ENCODE measurements at places on chromosomes 7 and 10.

GRCh38 chr7:47663851-47664250 lies 81.9 kb upstream of the TNS3 start:
- DNase-seq, result no peak

DNA sequence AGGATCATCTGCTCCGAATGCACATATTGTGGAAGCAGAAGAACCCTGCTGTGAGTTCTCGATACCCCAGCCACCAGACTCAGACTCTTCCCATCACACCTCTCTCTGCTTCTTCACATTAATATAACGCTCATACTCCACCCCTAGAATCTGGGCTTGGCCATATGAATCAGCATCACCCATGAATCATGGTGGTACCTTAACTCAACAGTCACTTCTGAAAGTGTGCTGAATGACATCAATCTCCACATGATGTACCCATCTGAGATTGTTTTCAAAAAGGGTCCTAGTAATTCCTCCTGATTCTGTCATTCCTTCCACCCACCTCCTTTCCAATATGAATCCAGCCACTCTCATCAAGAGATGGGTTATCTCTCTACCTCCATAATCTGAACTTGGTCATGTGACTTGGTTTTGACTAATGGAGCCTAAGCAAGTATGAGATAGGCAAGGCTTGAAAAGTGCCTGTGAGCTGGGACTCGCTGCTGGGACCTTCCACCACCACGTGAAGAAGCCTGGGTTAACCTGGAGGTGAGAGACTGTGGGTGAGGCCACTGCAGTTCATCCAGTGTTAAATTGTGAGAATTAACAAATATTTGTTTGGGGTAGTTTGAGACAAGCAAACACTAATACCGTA lies 15.4 kb downstream of the YWHAG start:
- no peak for DNase-seq

DNA sequence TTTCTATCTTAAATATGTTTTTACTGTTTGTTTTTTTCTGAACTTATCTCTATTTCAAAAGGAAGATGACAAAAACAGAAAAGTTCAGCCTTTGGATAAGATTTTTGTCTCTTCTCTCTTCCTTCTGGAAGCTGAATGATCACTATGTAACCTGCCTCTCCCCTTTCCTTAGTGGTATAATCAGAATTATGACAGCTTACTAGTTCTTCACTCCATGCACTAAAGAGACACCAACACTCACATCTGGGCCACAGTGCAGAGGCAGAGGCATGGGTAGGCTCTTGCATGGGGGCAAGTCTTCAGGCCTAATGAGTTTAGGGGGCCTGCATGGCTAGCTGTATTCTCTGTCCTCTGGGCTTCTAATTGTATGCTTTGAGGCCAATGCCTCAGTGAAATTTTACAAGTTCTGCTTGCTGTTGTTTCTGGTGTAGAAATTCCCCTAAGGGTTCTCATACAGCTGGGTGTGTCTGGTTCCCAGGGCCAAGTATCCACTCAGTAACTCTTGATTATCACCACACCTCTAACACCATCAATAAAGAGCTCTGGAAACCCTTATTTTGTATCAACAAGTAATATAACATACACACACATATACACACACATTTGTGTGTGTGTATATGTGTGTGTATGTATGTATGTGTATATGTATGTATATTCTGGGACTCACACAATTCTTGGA lies 96.8 kb upstream of the POM121L12 start:
- DNase-seq, result no peak

DNA sequence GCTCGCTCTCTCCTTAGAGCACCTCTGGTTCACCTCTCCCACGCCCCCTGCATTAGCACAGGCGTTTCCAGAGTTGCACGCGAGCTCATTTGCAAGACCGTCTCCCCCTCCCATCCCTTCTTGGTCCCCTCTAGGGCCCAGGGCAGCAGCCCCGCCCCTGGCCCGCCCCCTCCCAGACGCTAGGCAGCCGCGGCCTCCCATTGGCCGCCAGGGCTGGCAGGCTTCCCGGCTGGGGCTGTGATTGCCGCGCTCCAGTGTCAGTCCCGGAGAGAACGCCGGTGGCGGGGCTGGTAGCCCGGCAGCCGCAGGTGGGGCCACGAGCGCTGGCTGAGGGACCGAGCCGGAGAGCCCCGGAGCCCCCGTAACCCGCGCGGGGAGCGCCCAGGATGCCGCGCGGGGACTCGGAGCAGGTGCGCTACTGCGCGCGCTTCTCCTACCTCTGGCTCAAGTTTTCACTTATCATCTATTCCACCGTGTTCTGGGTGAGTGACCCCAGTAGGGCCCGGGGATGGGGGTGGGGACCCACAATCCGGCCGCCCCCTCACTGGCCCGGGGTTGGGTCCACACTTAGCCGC lies at the start of gene TSPAN15:
TSPAN15 (plus strand) TSS at position 257 of the 575 bp plus-strand sequence; CDS start at position 387, 130 bp downstream.
- peak; percentile 75 for DNase-seq

DNA sequence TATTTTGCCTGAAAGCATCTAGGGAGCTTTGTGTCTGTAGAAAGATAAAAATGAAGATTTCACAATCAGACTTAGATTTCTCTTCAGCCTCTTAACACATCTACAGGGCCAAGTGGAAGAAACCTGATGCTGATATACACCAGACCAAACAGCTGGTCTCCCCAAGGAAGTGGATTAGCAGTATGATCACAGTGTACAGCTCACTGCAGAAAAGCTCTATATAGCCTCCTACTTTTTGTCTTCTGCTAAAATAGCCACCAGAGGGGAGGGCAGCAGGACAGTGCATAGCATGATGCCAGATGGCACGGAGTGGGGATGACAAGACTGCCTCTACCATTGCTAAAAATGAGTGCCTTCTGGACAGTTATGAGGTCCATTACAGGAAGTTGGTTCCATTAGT lies 16.0 kb downstream of the FAM13C start:
- no peak for DNase-seq

GRCh38 chr10:100878291-100878910 lies 34.4 kb upstream of the SLF2 start:
- DNase-seq, result no peak

All from T-helper 17 cell (primary cell).